ENCODE measurements at places on chromosomes 5 and 9.

GRCh38 chr9:114621975-114622609 is 11.0 kb downstream of the TMEM268 start:
- no peak for DNase-seq

DNA sequence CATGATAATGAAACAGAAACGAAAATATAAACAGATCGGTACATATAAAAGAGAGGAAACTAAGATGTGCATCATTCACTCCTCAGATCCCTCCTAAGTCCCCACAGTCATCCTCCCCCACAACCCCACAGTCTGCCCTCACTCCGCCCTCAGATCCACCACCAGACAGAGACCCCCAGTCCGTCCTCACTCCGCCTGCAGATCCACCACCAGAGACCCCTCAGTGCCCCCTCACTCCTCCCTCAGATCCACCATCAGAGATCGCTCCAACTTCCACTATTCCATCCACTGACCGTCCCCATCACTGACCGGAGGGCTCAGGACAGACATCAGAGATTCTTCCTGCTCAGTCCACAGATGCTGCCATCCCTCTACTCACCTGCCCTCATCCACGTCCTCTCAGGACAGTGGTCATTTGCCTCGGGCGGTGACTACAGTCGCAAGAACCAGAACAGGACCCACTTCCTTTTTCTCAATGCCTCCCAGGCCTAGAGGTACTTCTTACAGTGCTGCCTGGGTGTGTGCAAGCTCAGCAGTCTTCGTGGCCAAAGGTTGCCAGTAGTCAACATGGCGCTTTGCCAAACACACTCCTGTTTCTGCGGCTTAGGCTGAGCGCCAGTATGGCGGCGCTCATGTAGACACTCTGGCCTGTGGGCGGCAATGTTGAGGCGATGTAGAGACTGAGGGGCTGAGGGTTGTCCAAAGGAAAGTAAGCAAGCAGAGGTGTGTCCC is 8.3 kb upstream of the SPATA31C1 start:
- DNase-seq: no peak

- no peak for DNase-seq
These were observed 33.0 kb upstream of the SPINK14 start for GRCh38 chr5:148135091-148136048.

- DNase-seq: no peak
These were observed 1785.9 kb upstream of the WWC1 start for GRCh38 chr5:166505544-166505943.

- peak; percentile 56 for DNase-seq
These were observed 22.4 kb downstream of the ZDHHC11B start for GRCh38 chr5:761854-762710.

DNA sequence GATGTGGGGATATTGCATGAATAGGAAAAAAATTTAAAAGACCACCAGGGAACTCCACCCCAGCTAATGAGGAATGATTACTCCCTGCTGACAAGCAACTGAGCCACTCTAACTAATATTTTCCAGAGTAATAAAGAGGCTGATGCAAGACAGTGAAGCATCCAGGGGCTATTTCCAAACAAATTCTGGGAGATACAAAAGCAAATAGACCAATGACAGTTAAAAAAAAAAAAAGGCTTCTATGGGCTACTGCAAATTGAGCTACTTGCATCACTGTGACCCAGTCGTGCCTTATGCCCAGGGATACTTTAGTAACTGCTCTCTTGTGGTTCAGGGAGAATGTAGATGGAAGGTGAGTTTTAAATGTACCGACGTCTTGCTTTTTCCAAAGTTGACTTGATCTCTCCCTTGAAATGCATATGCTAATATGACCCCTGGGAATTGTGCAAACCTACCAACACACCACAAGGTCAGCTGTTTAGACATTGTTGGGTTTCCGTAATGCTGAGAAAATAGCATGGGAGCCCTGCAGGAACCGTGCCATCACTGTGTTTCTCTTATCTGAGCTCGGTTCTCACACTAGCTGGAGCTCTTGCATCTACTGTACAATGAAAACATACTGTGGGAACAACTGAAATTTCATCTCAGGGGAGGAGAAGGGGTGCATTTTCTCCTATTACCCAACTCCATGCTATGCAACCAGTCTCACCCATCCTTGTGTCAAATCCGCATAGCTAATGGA is 250.6 kb upstream of the MAP3K1 start:
- DNase-seq: no peak

- no peak for DNase-seq
These were observed 37.7 kb upstream of the NSMF start for GRCh38 chr9:137496601-137497375.

GRCh38 chr9:12659220-12659619 is 34.0 kb upstream of the TYRP1 start:
- no peak for DNase-seq

GRCh38 chr9:32940740-32941139 is 60.7 kb downstream of the APTX start:
- no peak for DNase-seq

DNA sequence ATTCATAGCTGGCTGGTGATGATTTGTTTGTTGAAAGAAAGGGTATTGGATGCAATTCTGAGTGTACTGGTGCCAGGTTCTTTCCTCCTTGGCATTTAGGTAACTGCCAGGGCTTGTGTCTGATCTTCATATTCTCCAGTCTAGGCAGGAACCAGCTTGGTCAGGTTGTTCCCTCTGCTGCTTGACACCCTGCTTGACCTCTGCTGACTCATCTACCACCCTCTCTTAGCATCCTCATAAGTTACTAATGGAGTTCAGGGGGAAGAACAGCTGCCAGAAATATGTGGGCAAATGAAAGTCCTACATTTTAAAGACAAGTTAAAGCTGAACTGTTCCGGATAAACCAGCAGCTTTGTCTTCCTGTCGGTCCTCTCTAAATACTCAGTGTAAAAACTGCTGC is 116.1 kb upstream of the TNC start:
- DNase-seq: no peak

DNA sequence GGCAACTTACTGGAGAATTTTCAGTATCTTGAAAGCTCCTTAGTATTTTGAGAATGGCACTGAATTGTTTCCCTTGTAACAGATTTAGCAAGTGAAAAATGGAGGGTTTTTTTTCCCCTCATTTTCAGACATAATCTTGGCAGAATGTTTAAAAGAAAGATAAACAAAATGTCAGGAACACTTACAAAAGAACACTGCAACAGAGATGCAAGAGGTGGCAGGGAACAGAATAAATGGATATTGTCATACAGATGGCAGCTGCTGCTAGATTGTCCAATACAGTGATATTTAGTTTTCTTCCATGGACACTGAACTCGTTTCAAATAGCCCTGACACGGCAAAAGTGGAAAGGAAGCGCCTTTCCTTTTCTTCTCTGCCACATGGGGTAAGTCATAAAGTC is 76.9 kb upstream of the ZNF608 start:
- DNase-seq: no peak

- DNase-seq: no peak
These were observed 15.0 kb upstream of the RANBP17 start for GRCh38 chr5:170846846-170847245.

- DNase-seq: no peak
These were observed 859 bp upstream of the GRIA1 start for GRCh38 chr5:153489611-153490010.

DNA sequence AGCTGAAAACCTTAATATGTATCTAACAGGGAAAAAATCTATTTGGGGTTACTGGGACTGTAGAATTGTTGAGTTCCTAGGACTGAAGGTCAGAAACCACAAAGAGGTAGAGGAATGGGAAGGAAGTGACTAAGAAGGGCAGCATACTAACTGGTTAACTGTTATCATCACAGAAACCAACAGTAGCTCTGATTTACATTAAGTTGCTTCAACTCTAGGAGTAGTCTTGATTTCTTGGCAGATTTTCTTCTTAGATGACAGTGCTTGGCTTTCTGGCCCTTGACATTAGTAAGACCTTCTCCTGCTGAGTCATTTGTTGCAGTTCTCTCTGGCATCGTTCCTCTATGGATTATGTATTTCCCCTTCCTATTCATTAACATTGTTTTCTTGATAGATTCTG is 116.1 kb upstream of the RASA1 start:
- DNase-seq: no peak

- no peak for DNase-seq
These were observed 48.2 kb upstream of the TBC1D2 start for GRCh38 chr9:98303633-98304125.

DNA sequence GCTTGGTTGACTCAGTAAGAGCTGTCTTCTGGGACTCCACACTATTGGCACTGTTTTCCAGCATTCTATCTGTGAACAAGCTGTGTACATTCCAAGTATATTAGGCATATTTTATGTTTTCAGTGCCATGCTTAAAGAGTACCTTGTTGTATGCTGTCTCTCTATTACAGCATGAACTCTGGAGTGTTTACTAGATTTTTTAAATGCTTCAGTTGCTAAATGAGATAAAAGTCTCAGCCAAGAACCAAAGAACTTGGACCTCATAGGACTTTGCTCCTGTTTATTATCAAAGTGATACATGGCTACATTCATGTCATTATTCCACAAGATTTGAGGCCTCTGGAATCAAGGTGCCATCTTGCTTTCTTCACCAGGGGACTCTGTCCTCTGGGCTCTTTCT is 167.2 kb downstream of the C9orf152 start:
- no peak for DNase-seq

GRCh38 chr5:4873652-4874051 is 266.5 kb upstream of the ADAMTS16 start:
- DNase-seq: no peak

DNA sequence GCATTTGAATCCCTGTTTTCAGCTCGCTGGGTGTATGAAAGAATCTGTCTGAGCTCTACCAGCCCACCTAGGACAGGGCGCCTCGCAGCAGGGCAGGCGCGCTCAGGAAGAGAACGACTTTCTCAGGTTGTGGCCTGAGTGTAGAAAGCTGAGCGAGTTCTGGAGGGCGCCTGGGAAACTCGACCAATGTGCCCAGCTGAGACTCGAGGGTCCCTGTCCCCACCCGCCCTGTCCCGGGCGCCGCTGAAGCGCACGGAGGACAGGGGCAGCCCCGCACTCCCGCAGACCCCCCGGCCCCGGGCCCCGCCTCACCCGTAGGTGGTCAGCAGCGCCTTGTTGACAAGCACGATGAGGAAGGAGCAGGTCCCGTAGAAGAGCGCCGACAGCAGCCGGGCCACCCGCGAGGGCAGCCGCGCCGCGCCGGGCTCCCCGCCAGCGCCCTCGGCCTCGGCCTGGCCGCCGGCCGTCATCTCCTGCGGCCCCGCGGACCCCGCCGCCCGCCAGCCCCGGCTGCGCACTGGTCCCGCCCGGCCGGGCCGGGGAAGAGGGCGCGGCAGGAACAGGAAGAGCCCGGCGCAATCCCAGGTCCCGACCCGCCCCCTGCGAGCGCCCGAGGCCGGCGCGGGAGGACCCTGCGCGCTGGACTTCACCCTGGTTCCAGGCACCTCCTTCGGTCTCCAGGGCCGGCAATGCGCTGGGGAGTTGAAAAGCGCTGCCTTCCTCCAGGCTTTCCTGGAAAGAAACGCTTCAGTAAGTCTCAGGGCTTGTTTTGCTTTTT is at the start of gene SLC35D2:
Gene SLC35D2 (minus strand): TSS at position 547 of the 778 bp plus-strand sequence. CDS start 77 bp downstream, at position 470.
- DNase-seq: peak; percentile 62

DNA sequence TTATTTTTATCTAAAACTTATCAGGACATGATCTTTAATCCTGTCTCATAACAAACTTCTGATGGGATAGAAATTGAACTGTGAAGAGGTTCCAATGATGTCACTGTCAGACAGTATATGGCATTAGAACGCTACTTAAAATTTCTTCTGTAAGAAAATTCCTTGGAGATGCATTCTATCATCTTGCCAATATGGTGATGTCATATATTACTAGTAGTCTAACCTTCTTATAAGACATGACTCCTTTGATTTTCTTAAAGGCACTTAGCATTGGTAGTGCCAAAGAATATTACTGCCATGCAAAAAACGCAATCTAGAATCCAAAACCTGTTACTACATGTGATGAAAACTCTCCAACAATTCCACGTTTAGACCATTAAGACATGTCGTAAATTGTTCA is 131.1 kb downstream of the SLC25A46 start:
- DNase-seq: no peak

DNA sequence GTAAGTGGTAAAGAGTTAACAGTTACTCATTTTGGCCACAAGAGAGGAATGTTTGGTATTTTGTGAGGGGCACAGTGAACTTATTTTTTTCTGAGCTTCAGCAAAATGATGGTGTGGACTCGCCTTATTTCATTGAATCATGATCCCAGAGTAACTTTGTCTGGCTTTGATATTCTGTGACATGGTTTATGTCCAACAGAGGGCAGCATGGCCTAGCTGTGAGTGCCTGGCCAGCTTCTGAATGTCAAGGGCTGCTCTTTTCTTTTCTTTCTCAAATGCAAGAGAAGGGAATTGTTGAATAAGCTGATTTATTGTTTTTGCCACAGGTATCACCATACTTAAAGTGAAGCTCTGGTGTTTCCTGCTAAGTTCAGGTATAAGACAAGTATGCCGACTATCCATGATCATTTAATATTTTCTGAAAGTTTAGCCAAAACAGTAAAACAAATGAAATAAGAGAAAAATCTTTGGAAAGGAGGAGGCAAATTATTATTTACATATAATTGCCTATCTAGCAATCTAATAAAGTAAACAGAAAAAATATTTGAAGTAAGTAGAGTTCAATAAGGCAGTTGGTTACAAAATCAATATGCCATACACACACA is 31.7 kb downstream of the MRPL22 start:
- no peak for DNase-seq

- no peak for DNase-seq
These were observed 140.8 kb upstream of the ISL1 start for GRCh38 chr5:51242456-51242855.

DNA sequence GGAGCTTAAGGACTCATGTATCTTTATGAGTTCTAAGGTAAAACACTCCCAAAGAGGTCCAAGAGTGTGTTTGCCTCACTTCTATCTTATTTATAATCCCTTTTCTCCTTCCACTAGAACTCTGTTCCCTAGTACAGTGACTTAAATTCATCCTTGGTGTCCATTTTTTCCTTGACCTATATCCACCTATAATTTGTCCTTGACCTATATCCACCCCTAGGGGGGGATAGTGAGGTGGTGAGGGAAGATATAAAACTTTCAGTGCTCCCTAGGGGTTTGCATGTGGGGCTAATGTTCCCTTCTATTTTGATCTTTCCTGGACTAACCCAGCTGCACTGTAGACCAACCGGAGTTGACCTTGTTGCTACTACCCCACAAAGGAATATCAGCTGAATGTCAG is 83.5 kb upstream of the GNAQ start:
- no peak for DNase-seq

DNA sequence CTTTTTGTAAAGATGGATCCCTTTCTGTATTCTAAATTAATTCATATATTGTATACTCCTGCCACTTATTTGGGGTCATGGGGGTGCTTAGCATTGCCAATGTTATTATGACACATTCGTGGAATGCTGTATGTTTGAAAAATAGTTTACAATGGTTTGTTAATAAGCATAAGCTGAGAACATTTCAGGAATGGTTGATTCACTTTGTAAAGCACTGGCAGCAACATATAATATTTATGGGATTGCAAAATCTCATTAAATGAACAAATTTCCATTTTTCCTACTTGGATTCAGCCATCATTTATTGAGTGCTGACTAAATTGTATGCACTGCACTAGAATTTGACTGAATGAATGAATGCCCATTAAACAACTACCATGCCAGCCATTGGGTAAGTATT is 215.2 kb upstream of the KLF4 start:
- no peak for DNase-seq

All from activated CD8-positive, alpha-beta memory T cell treated with anti-CD3 and anti-CD28 coated beads, Interleukin-2, amount 50 U/mL, for 48 hours (primary cell).